Coronary artery (tissue), 2 donors: ENCODE measurements at places on chromosomes 1 and 21.

- no peak for DNase-seq
Measured at GRCh38 chr1:26530895-26531598, 1.5 kb downstream of the RPS6KA1 start.

DNA sequence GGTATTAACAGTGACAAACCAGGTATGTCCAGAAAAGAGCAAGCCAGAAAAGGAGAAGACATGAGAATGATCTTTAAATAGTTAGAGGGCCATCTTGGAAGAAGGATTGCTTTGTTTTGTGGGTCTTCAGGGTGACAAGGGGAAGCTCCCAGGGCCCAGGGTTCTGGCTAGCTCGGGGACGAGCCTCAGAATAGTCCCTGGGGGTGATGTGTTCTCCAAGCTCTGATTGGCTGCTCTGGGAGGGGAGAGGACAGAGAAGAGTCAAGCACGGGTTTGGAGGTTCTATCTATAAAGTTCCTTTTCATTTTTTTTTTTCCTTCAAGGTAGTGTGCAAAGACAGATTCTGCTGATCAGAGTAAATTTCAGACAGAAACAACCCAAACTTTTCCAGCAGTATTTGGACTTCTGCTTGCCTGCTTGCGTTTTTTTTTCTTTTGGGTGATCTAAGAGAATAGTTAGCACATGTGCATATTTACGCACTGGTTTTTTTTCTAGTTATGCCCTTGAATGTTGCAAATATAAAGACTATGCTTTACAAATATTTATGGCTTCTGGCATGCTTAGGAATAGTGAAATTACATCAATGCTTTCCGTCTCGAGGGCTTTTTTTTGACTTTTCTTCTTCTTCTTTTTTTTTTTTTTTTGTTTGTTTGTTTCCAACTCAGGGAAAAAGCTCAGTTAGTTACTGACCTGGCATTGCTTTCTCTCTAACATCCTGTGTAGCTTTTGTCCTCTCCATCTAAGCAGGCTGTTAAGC, 59.7 kb downstream of the ROR1 start:
- no peak for DNase-seq

- DNase-seq: no peak
Measured at GRCh38 chr1:50262436-50262835, 153.7 kb downstream of the ELAVL4 start.

GRCh38 chr1:174174461-174175329, 15.4 kb downstream of the RABGAP1L start:
- no peak for DNase-seq

DNA sequence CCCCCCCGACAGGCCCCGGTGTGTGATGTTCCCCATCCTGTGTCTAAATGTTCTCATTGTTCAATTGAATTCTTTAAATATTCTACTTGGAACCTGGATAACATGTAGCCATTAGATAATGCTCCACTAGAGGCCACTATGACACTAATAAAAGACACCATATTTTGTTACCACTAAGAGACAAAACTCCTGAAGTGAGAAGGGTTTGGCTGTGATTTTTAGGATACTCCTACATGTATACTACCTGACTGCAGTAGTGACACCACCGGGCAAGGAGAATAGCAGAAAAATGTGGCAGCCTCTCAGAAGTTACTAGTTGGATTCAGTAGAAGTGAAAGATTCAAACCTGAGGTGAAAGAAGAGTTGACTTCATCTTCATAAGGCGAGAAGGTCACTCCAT, 36.0 kb downstream of the F5 start:
- DNase-seq: no peak

DNA sequence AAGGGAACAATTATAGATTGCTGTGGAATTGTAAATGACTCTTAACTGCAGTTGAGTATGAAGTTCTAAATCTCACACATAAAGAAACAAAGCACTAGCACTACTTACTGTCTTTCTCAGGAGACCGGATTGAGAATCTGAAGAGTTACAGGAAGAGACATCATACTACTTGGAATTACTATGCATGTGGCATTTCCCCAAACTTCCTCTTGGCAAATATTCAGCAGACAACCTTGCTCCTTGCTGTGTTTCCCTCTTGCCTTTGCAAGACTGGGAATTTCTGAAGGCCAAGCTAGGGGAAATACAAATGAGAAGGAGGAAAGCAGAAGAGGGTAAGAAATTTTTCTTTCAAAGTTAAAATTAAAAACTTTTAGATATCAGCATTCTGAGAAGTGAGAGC, 173.6 kb upstream of the KCTD3 start:
- no peak for DNase-seq

DNA sequence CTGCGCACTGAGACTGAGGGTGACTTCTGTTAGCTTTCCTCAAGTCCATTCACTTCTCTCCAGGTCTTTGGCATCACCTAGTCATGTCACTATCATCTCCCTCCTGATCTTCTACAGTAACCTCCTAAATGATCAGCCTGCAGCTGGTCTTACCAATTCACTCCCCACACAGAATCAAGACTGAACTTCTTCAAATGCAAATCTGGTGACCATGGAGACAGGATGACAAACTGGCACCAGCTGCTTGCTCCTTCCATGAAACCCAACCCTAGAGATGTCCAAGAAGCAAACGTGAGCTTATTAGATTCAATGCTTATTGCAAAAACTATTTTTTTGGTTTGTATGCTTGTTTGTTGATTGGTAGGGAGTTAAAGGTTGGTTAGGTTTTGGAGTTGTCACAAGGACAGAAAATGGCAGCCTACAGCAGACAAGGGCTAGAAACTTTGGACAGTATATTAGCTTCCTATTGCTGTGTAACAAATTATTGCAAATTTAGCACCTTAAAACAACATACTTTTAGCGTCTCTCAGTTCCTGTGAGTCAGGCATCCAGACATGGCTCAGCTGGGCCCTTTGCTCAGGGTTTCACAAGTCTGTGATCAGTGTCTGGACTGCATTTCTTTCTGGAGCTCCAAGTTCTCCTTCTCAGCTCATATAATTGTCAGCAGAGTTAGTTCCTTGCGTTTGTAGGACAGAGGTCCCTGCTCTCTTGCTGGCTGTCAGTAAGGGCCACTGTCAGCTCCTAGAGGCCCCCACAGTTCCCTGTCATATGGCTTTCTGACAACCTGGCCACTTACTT, 53.3 kb upstream of the GJA8 start:
- DNase-seq: no peak

DNA sequence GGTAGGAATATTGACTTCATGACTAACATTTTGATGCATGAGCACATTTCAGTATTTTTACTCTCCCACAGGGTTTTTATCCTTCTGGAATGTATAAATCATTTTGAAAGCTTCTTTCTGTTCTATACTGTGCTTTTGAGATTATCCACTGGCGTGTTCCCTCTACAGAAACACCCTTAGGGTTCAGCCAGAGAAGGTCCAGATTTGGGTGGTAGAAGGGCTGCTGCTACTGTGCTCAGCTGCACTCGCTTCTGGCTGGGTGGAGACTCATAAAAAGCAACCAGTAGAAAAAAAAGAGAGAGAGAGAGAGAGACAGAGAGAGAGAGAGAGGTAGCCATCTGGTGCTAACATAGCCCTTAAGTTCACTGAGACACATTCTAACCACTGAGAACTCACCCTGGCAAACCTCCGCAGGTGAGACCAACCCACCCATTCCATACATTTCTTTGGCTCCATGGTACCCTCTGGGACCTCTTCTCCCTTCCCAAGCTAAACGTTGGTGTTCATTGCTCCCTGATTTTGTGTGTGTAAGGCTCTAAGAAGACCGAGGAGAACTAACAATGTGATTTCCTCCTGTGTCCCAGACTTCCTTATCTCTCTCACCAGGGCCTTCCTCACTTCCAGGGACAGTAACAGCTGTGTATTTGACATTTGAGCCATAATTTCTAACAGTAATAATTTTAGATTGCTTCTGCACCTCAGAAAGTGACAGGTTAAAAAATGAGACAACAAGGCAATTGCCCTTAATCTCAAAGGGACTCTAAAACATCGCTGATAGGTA, 7.2 kb downstream of the APCS start:
- no peak for DNase-seq

- no peak for DNase-seq
Measured at GRCh38 chr1:176208034-176208433, 948 bp upstream of the COP1 start.

DNA sequence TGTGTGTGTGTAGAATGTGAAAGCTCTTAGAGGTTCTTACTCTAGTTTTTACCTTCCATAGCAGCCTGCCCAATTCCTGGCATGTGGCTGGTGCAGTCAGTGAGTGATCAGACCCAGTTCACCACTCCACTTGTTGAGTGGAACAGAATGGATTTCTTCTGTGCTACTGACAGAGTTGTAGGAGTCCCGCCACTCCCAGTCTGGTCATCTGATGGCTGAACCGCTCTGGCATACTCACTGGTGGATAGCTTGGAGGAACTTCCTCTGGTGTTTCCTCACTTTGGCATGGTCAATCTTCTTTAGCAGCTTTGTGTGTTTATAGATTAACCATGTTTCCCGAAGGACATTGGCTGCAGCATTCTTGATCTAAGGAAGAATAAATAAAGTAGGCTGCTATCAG, 106.7 kb upstream of the ADAR start:
- DNase-seq: no peak
